ENCODE measurements at places on chromosomes 4 and X.

- DNase-seq, result no peak
These were observed 100.3 kb downstream of the SORBS2 start for GRCh38 chr4:185711726-185712125.

GRCh38 chr4:176413171-176413570, 93.4 kb downstream of the SPCS3 start:
- no peak for DNase-seq

GRCh38 chr4:61275241-61275640, 75.1 kb downstream of the ADGRL3 start:
- no peak for DNase-seq

- DNase-seq, result no peak
These were observed 144.4 kb downstream of the TMA16 start for GRCh38 chr4:163638909-163639308.

GRCh38 chrX:111170017-111170416, 74.0 kb downstream of the PAK3 start:
- DNase-seq, result no peak

GRCh38 chr4:173171987-173172386, 3.4 kb downstream of the GALNT7 start:
- DNase-seq, result no peak

DNA sequence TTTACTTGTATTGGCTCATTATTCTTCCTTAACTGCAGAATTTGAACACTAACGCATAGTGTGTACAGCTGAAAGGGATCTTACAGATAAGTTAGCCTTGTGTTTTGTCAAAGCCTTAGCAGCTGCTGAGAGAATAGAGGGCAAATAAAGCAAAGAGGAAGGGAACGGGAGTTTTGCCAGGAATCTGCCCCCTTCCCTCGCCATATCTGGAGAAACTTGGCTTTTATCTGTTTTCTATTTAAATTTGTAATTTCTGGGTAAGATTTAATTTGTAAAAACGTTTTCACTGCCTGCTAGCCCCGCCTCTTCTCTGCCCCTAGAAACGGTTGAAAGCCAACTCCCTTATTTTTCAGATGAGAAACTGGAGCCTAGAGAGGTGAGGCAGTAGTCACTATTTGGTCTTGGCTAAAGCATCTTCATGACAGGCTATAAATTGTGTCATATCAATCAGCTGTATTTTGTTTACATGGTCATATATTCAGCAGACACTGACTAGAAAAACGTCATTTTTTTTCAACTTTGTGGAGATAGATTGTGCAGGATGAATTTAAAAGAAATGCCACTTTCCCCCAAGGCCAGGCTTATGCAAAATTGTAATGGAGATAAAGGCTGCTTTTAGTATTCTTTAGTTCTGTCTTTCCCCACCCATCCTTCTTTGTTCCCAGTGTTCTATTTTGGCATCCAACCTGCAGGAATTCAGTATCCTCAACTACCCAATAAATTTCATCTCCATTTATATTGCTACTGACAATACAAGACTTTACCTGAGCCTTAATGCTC, 319.4 kb downstream of the SH2D1A start:
- DNase-seq, result no peak

GRCh38 chr4:188300385-188300784, 161.1 kb downstream of the TRIML1 start:
- DNase-seq, result no peak

GRCh38 chrX:150870487-150871340, 27.8 kb downstream of the CD99L2 start:
- no peak for DNase-seq

DNA sequence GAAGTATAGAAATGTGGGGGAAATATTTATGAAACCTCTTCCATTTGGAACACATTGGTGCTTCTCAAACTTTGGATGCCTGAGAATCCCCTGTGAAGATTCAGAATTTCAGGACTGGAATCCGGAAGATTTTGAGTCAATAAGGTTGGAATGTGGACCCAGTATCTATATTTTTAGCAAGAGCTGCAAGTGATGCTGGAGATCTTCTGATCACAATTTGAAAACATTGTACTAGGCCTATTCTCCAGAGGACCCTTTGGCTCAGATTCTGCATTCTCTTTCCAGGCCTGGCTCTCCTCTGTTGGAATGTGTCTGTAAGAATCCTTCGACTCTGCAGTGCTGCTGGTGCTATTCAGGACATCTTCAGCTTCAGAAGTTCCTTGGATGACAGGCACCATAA, 2.4 kb upstream of the PKD2 start:
- no peak for DNase-seq

DNA sequence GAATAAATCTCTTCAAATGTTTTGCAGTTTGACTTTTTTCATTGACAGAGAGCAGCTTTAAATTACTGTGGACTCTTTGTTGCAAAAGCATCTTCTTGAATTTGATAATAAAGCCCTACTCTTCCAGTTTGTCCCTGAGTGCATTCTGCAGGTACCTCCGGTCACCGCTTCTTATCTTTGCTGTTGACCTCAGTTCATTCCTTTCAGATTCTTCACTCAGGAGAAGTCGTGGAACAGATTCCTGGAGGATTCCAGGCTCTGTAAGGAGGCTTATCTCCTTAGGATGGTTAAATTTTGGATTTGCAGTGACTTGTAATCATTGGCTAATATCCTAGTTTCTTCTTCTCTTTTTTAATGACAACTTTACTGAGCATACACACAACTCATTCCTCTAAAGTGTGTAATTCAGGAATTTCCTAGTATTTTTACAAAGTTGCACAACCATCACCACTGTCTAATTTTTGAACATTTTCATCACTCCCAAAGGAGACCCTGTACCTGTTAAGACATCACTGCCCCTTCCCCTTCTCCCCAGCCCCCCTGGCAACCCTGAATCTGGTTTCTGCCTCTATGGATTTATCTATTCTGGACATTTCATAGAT, 22.0 kb downstream of the TBL1X start:
- no peak for DNase-seq

GRCh38 chrX:45472968-45473367, 272.3 kb upstream of the DIPK2B start:
- peak; percentile 8 for DNase-seq

DNA sequence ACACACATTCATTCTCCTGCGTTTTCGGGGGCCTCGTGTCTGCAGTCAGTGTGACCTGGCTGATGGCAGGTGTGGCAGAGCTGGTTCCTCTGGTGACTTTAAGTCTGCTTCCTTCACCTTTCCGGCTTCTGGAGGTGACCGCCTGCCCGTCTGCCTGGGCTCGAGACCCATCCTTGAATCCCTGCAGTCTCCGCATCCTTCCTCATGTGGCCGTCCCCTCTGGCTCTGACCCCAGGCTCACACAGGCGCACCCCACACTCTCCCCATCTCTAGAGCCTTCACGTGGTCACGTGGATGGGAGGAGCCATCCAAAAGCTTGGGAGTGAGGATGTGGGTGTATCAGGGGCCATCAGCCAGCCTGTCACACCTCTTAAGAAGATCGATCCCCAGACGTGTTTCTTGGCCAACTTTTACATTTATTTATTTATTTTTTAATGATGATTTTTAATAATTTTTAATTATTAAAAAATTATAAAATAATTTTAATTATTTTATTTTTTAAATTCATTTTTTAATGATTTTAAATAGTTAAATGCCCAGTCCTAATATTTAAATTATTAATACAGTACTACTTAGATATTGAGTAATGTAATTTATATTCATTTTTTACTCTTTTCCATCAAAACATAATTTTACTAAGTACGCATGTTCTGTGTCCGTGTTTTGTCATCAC, 20.9 kb downstream of the RGS12 start:
- no peak for DNase-seq

Data from AG04450 (cell line).